Smooth muscle cell of trachea (primary cell): ENCODE measurements at places on chromosomes 4 and X. TPM values are rescaled to one million over a fixed set of nuclear protein-coding genes. Genes with fewer than 3 reads are reported as not detected.

Gene CPLX1
- 0.17 TPM in 1 of 2 replicates, not detected in the other for total RNA-seq

Gene SCRG1
- total RNA-seq, result under 0.01 and 0.29 TPM in 2 replicates

Gene CLCN4
- total RNA-seq, result 5.8 and 9.3 TPM in 2 replicates

Gene XAGE1A
- not detected in 2 replicates for total RNA-seq

Gene AREG
- total RNA-seq, result 0.29 TPM in 1 of 2 replicates, not detected in the other
